ENCODE measurements at places on chromosomes 12 and 14. TPM values are rescaled to one million over a fixed set of nuclear protein-coding genes. Genes with fewer than 3 reads are reported as not detected.

DNA sequence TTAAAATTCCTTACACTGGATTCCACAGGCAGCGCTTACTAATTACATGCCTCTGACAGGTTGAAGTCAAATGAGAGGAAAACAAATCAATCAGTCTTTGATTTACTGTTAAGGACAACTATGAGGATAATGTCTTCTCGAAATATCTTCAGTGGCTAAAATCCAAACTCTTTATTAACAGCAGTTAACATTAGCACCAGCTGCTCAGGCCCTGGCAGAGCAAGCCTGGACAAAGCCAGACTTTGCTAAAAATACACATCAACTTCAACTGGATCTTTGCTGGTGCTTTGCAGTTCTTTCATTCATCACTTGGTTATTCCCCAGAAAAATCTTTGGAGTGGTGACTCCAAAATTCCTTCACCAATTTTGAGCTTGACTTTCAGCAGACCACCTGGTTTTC is 98.7 kb downstream of the HECTD4 start:
- peak; percentile 20 for DNase-seq

GRCh38 chr14:106268013-106268727 is 741.8 kb downstream of the TMEM121 start:
- no peak for DNase-seq

GRCh38 chr12:120944645-120945217 is 33.6 kb upstream of the HNF1A start:
- DNase-seq = no peak

DNA sequence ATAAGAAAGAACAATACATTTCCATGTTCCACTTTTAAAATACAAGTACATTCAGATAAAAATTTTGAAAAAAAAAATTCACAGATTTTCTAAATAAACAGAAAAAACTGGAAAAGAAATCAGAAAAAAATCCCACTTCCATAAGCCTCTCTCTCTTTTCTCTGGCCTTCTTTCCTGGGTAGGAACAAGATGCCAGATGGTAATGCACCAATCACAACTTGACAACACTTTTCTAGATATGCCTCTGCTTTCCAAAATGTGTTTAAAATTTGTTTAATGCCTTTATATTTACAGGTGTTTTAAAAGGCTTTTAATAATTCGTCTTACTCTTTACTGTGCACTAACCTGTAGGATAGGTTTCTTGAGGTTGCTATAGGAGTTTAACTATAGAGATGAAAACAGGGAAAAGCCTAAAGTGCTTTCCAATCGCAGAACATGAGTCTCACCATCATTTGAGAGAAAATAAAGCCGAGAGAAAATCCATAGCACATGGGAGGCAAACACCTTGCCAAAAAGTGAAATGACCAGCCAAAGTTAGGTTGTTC is 74.2 kb downstream of the TMTC1 start:
- DNase-seq = no peak

DNA sequence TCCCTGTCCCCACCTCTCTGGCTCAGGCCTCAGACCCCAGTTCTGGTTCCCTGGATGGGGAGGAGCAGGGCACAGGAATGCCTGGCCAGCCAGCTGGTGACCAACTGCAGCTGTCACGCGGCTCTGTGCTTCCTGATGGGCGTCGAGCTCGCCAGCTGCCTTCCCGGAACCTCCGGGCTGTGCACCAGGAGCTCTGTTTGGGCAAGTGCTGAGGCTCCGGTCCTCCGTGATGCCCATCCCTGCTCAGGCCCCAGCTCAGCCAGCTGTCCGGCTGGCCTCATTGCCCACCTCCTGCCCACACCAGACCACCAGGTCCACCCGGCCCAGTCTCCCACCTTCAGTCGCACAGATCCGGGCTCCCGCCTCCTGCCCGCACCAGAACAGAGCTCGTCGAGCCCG is 4.8 kb downstream of the IFFO1 start:
- DNase-seq = peak; percentile 93

GRCh38 chr14:25231004-25231403 is 181.1 kb upstream of the STXBP6 start:
- no peak for DNase-seq

GRCh38 chr14:68888883-68889282 is 90.2 kb downstream of the ACTN1 start:
- no peak for DNase-seq

GRCh38 chr12:125081427-125081826 is 16.2 kb downstream of the AACS start:
- no peak for DNase-seq

DNA sequence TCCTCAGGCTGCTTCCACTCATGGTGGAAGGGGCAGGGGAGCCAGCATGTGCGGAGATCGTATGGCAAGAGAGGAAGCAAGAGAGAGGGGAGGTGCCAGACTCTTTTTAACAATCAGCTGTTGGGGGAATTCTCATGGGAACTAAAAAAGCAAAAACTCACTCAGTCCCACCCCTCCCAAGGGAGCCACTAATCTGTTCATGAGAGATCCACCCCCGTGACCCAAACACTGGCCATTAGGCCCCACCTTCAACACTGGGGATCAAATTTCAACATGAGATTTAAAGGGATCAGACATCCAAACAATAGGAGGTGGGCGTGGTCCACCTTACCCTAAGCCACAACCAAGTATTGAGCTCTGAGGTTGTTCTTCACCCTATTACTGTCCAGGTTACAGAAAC is 375.1 kb downstream of the GRIN2B start:
- DNase-seq = no peak

GRCh38 chr12:108268397-108268796 is 70.7 kb downstream of the CMKLR1 start:
- no peak for DNase-seq

Gene POTEG
- not detected for total RNA-seq

Gene ANO2
- 7.1 TPM for total RNA-seq

DNA sequence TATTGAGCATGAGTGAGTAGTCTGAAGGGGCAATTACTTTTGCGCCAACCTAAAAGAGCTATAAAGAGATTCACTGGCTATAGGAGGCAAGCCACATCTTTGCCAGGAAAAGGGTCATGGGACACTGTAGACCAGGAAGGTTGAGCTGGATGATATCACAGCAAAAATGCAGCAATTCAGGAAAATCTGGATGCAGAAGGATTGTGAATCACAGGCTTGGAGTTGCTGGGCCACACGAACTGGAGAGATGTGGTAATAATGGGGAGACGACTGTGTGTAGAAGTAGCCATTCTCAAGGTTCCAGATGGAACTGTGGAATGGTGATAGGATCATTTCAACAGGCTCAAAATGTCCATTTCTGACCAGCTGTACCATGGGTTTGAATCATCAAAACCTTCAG is 151.4 kb upstream of the DAAM1 start:
- no peak for DNase-seq

All from gastrocnemius medialis (tissue), 4 donors.